Stimulated activated CD4-positive, alpha-beta T cell treated with anti-CD3 and anti-CD28 coated beads, Interleukin-2, amount 100 ng/mL, for 24 hours (primary cell): ENCODE measurements at places on chromosomes 3 and 15.
A peak's percentile ranks its signal among the peaks of the same experiment; 100 is the strongest.

- no peak for DNase-seq
Measured at GRCh38 chr3:184590795-184591194, 29.2 kb downstream of the EPHB3 start.

- DNase-seq = no peak
Measured at GRCh38 chr15:72037321-72037720, 80.6 kb downstream of the MYO9A start.

- DNase-seq = no peak
Measured at GRCh38 chr3:11187681-11188080, 33.4 kb downstream of the HRH1 start.

GRCh38 chr3:141410408-141410807 is 42.1 kb downstream of the ZBTB38 start:
- no peak for DNase-seq

- no peak for DNase-seq
Measured at GRCh38 chr15:90901175-90902039, 1.7 kb upstream of the MAN2A2 start.

GRCh38 chr3:3316521-3316920 is 137.0 kb upstream of the CRBN start:
- DNase-seq = no peak

- no peak for DNase-seq
Measured at GRCh38 chr15:88891540-88892254, 3.6 kb downstream of the HAPLN3 start.

DNA sequence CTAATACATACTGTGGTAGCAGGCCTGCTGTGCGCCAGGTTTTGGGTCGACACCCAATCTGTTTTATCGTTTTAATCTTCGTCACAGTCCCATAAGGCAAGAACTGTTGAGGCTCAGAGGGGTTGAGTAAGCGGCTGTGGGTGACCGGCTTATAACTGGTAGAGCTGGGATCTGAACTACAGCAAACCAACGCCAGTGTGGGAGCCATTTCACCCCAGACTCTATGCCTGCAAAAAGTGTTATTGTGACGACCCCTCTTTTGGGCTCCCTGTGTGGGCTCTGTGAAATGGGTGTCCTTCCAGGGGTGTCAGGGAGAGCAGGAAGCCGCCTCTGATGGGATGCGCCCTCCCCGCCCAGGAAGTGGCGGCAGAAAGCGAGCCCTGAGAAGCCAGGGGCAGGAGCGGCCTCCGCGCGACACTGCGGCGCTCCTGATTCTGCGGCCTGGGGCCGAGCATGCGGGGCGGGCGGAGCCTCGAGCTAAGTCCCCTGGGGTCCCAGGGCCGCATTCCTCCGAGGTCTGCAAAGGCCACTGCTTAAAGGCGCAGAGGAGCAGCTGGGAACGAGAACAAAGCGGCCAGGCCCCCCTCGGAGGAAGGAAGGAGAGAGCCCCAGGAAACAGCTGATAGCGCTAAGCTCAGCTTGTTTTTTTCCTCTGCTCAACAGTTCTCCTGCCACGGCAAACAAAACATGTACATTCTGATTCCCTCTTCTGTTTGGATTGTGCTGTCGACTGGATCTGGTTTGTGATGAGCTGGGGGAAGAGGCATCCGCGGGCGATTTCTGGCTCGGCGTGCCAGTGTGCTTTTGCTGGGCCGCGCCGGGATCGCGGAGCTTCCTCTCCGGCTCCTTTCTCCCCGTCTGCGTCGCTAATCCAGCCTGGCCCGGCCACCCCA is 33.9 kb downstream of the GRK7 start:
- peak; percentile 44 for DNase-seq

DNA sequence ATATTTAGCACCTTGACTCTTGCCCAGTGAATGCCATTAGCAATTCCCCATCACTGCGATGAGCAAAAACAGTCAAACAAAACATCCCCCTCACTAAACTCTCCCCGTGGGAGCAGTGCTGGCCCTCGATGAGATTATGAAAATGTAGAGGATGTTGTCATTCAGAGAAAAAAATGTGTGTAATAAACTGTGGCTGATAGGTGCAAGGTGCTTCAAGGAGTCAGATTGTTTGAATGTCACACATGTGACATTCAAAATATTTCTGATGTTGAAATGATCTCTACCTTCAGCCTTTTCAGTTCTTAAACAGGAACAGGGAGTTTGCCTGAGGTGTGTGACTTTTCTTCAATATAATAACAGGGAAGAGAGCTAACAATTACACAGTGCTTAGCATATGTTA is 281.8 kb upstream of the TRIM42 start:
- no peak for DNase-seq

GRCh38 chr3:117248153-117248552 is 538.6 kb downstream of the TUSC7 start:
- DNase-seq = no peak

DNA sequence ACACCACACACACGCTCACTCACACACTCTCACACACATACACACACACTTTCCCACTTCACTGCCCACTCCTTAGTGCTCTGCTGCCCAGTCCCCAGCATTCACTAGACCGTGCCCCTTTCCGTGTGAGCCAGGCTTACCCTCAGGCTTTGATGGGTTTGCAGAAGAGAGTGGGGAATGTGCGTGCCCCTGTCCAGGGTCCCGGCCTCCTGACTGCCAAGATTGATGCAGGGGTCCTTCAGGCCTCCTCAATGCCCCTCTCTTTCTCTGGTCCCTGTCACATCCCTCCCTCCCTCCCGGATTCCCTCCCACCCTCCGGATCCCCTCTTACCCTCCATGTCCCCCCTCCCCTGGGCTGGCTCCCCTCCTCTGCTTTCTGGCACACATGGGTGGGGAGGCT is 27.9 kb upstream of the KIF23 start:
- DNase-seq = no peak

DNA sequence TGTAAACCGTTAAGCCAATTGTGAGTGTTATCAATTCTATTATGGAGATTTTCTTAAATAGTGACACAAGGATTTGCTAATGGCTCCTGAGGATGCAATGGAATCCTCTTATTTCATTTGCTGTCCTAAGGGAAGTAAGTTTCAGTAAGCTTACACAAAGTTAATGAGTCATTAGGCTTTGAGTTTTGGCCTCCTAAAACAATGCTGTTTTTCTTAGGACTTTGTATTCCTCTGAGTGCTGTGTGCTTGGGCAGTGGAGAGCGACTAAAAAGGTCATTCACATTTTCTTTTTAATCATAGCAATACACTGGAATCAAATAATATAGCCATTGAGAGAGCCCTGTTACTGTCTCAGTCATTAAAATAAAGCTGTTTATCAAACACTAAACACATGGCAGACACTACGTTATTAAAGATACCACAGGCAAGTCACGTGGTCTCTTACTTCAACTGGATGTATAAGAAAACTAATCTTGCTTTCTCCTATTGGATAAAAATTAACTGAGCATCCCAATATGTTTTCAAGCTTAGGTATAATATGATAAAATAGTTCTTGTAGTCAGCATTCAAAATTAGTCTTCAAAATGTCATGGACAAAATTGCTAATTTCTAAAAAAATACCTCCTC is 290.8 kb downstream of the NLGN1 start:
- no peak for DNase-seq
